ENCODE measurements at places on chromosomes 2 and 18. TPM values are rescaled to one million over a fixed set of nuclear protein-coding genes. Genes with fewer than 3 reads are reported as not detected.

GRCh38 chr2:86298411-86299390 is 38.7 kb downstream of the REEP1 start:
- H3K4me3 ChIP-seq = no peak overlapping the region
- H3K36me3 ChIP-seq = no peaks in the 10 kb centered on the region
- peaks cover 23% of the 10 kb centered on the region for H3K27me3 ChIP-seq
- DNase-seq = no peak

DNA sequence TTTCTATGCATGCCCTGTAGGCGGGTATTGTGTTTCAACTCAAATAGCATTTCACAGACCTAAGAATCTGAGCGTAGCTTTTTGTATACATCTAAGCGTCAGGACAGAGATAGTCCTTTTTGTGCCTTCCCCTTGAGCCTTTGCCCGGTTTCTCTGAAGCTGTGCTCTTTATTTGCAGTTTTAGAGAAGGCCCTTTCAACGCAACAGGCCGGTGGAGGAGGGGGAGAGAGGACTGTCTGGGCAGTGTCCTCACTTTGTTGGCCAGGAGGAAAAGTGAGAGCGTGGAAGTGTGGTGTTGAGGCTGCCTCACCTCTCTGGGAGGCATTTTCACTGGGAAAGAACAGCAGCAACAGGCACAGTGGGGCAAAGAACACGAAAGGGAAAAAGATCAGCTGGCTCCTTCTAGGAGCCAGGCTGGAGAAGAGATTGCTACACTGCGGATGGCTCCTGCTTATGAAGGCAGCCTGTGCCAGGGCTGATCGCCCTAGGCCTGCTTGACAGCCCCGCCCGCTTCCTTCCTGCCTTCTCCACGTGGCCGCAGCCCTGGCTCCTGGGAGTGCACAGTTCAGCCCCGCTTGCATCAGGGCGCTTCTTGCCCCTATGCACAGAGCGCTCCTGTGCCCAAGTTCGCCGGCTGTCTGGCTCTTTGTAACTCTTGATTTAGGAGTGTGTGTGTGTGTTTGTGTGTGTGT is 195.6 kb upstream of the POU3F3 start:
- no peak overlapping the region for H3K4me3 ChIP-seq
- H3K27ac ChIP-seq = no peak overlapping the region
- H3K36me3 ChIP-seq = no peaks in the 10 kb centered on the region
- H3K4me1 ChIP-seq = peaks cover 6% of the 10 kb centered on the region
- peaks cover 32% of the 10 kb centered on the region for H3K27me3 ChIP-seq

The ADAM23 gene
- total RNA-seq = 0.05 TPM

DNA sequence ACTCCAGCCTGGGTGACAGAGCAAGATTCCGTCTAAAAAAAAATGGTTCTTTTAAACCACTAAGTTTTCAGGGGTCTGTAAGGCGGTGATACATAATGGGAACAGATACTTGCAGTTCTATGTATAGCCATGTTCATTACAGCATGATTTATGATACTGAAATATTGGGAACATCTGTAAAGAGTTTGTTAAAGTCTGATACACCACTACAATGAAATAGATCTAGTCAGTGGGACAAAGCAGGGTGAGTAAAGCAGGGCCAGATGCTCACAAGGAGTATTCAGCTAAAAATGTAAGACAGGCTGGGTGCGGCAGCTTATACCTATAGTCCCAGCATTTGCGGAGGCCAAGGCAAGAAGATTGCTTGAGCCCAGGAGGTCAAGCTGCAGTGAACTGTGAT is 6.2 kb upstream of the ING5 start:
- H3K4me3 ChIP-seq = no peak overlapping the region
- H3K27me3 ChIP-seq = no peaks in the 10 kb centered on the region
- H3K27ac ChIP-seq = no peak overlapping the region
- peaks cover 25% of the 10 kb centered on the region for H3K36me3 ChIP-seq

- DNase-seq = no peak
- no peaks in the 10 kb centered on the region for H3K4me1 ChIP-seq
- no peak overlapping the region for H3K4me3 ChIP-seq
- no peak overlapping the region for H3K27ac ChIP-seq
Observed at GRCh38 chr2:212610872-212611425, 72.3 kb upstream of the ERBB4 start.

The GLS gene
- 256 TPM for total RNA-seq

DNA sequence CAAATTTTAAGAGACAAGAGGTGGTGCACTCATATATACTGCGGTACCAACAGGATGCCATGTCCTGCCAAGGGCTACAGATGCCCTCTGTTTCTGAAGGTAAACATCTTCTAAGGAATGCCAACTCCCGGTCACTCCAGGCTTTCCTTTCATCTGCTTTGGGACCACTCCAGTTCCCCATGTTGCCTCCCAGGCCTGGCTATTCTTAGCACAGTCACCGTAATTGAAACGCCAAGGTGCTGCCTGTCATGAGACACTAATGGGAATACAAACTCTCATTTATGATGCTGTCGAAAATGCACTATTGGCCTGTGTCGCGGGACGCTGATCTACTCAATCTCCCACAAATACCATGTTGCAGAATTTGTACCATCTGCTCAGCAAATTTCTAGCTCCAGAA is 79.6 kb downstream of the KLF7 start:
- peaks cover 14% of the 10 kb centered on the region for H3K4me1 ChIP-seq
- peaks cover 30% of the 10 kb centered on the region for H3K36me3 ChIP-seq
- DNase-seq = no peak

- peaks cover 7% of the 10 kb centered on the region for H3K27me3 ChIP-seq
- H3K27ac ChIP-seq = peak overlapping the region; percentile 86
- H3K4me1 ChIP-seq = peaks cover 24% of the 10 kb centered on the region
- no peaks in the 10 kb centered on the region for H3K36me3 ChIP-seq
- DNase-seq = no peak
Observed at GRCh38 chr18:41949206-41949920, 5.7 kb upstream of the PIK3C3 start.

- DNase-seq = no peak
- H3K4me3 ChIP-seq = no peak overlapping the region
- no peak overlapping the region for H3K27ac ChIP-seq
- H3K27me3 ChIP-seq = peaks cover 23% of the 10 kb centered on the region
- no peaks in the 10 kb centered on the region for H3K36me3 ChIP-seq
- peaks cover 10% of the 10 kb centered on the region for H3K4me1 ChIP-seq
Observed at GRCh38 chr18:76389716-76390115, 105.3 kb downstream of the ZNF516 start.

DNA sequence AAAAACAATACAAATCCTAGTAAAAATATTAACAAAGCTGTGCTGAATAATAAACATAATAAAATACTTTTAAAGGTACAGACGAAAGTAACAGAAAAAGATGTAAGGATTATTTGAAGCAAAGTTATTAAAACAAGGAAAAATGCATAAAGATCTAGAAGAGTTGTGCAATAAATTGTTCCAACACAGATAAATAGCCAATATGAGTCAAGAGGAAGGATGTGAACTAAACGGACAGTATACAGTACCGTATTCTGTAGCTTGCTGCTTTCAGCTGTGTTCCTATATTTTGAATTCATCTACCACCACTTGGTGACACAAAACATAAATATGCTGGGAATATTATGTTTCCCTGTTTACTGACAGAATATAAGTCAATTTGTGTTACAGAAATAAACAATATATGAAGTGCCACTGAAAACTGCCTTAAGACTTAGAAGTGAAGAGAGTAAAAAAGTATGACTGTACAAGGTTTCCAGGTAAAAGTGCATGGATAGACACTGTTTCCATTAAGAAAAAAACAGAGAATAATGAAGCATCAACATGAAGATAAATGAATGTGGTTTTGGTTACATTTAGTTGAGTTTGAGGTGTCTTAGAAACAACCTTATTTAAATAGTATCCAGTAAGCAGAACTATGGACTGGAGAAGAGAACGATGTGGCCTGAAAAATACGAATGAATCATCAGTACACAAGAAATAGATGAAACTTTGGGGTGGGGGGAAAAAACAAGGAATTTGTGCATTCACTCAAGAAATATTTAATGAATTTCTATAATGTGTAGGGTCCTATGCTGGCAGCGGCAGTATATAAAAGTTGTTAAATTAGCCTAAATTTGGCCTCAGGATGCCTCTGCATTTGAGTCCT is 13.1 kb downstream of the PPP3R1 start:
- no peaks in the 10 kb centered on the region for H3K27me3 ChIP-seq
- no peak for DNase-seq
- H3K36me3 ChIP-seq = peaks cover 11% of the 10 kb centered on the region
- H3K27ac ChIP-seq = peak overlapping the region; percentile 68
- H3K4me1 ChIP-seq = peaks cover 47% of the 10 kb centered on the region

DNA sequence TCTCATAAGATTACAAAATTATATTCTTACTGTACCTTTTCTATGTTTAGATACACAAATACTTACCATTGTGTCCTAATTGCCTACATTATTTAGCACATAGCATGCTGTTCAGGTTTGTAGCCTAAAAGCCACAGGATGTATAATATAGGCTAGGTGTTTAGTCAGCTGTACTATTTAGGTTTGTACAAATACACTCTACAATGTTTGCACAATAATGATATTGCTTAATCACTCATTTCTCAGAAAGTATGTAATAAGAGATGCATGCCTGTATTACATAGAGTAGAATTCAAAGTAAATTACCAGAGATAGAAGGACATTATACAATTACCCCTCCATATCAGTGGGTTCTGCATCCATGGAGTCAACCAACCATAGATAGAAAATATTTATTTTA is 201.1 kb upstream of the COL3A1 start:
- no peaks in the 10 kb centered on the region for H3K27me3 ChIP-seq
- no peak overlapping the region for H3K27ac ChIP-seq
- DNase-seq = no peak
- H3K4me3 ChIP-seq = no peak overlapping the region

DNA sequence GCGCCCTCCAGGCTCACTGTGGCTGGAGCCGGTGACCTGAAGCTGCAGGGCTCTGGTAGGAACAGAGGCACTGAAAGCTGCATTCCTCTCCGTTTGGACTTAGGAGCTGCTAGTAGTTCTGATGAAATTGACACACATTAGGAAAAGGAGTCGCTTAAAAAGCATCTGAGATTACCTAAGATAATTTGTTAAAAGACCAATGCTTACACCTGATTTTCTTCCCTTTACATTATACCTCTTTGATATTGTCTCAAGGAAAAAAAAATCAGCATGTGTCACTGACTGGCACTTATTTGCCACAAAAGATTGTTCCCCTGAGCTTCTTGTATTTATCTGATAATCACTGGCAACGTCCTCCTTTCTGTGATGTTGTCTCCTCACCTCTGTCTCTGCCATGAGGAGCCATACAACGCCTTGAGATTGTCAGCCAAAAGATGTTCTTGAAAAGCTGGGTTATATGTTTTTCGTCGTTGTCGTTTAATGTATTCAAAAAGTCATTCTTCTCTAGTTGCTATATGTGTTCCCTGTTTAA is 618 bp upstream of the CHN1 start:
- DNase-seq = no peak
- H3K4me3 ChIP-seq = peak overlapping the region; percentile 76
- no peaks in the 10 kb centered on the region for H3K36me3 ChIP-seq
- peaks cover 68% of the 10 kb centered on the region for H3K27me3 ChIP-seq
- peaks cover 3% of the 10 kb centered on the region for H3K4me1 ChIP-seq

Data from activated CD4-positive, alpha-beta T cell treated with anti-CD3 and anti-CD28 coated beads, Interleukin-2, amount 10 ng/mL, durations not matched to agents 24 days and 14 days (primary cell).